ENCODE measurements at places on chromosomes 7 and 10.

DNA sequence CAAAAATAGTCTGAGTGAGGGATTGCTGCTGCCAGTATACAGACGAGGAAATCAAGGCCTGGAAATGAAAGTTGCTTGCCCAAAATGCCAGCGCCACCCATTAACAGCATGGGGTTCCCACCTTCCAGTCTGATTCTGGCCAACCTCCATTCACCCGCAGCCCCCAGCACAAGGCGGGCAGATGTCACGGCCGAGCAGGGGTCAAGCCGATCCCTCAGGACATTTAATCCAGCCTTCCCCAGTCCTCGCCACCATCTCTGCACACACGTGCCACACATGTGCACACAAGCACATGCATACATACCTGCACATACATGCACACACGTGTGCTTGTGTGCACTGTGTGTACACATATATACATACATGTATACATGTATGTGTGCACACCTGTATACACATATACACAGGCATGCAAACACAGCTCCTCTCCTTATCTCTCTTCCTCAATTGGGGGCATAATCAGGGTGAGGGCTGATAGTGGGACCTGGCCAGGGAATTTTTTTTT, 122.9 kb downstream of the GRID1 start:
- no peak for DNase-seq

- no peak for DNase-seq
Observed at GRCh38 chr7:128910569-128910945, at the start of gene KCP. Gene KCP, minus strand, starts transcription at chr7:128910709. Its CDS starts 33 bp downstream, at chr7:128910676.

DNA sequence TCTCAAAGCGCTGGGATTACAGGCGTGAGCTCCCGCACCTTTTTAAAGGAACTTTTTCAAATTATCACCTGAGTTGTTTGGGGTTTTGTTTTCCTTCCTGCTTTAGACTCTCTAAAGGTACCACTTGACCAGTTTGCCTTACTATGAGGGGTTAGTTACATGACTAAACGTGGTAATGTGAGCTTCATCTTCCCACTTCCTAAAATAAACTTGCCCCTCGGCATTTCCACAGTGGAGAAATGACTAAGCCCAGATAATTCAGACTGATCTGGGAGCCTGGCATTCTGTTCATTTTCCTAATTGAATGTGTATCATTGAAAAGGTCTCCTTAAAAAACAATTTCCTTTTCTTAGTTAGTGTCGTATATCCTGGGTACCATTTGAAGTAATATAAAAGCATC, 163.4 kb downstream of the PLXDC2 start:
- DNase-seq: no peak

DNA sequence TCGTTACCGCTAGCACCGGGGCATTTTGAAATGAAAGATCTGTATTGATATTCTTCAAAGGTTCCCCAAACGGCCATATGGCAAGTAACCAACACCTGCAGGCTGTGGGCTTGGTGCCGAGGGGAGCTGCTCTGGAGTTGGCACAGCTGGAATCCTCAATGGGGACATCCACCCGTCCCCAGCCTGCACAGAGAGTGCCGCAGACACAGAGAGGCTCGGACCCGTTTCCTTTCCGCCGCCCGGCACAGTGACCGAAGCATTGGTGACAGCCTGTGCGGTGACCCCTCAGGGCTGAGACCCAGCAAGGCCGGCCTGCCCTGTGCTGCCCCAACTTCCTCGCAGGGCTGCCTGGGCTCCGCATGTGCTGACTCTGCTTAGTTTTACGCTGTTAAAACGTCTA, 4.5 kb downstream of the CFAP46 start:
- no peak for DNase-seq

DNA sequence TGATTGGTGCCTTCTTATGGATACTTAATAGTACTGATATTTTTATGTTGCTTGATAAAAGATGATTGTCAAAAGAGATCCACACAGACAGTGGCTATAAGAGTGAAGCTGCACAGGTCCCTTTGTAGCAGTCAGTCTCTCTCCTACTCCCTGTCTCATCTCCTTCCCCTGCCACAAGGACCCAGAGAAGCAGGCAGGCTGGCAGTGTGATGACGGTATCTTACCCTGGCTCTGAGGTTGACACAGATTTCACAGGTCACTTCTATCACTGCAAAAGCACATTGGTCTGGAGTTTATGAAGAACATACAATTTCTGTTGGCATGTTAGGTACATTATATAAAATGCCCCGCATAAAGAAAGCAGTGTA, 64.4 kb upstream of the AHR start:
- DNase-seq: no peak

DNA sequence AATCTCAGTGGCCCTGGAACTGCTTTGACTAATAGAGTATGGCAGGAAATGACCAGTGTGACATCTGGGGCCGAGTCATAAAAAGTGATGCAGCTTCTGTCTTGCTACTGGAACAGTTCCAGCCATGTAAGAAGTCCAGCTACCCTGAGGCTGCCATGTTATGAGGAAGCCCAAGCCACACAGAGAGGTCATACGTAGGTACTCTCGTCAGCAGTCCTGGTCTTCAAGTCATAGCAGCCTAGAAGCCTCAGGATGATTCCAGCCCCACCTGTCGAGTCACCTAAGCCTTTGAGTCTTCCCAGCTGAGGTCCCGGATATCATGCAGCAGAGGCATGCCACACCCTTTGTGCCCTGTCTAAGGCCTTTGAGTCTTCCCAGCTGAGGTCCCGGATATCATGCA, 92.1 kb downstream of the PPP1R3C start:
- DNase-seq: no peak

- no peak for DNase-seq
Observed at GRCh38 chr7:42152329-42153205, 84.4 kb downstream of the GLI3 start.

- DNase-seq: no peak
Observed at GRCh38 chr7:126940723-126941307, 311.9 kb downstream of the GRM8 start.

- DNase-seq: no peak
Observed at GRCh38 chr10:82288461-82288881, 413.5 kb downstream of the NRG3 start.

DNA sequence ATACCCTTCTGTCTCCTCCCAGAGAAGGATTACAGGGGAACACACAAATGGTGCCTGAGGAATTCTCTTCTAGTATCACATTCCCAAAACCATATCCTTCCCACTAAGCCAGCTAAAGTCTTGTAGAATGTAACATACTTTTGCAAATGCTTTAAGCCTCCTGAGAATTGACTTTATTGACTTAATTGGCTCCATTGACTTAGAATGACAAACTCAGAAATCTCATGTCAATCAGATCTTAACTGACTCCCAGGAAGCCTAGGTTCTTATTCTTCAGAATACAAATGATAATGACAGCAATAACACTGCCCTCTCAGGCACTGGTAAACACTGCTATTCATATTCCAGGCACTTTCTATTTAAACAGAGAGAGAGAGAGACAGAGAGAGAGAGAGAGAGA, 356.9 kb upstream of the PRKCQ start:
- DNase-seq: no peak

DNA sequence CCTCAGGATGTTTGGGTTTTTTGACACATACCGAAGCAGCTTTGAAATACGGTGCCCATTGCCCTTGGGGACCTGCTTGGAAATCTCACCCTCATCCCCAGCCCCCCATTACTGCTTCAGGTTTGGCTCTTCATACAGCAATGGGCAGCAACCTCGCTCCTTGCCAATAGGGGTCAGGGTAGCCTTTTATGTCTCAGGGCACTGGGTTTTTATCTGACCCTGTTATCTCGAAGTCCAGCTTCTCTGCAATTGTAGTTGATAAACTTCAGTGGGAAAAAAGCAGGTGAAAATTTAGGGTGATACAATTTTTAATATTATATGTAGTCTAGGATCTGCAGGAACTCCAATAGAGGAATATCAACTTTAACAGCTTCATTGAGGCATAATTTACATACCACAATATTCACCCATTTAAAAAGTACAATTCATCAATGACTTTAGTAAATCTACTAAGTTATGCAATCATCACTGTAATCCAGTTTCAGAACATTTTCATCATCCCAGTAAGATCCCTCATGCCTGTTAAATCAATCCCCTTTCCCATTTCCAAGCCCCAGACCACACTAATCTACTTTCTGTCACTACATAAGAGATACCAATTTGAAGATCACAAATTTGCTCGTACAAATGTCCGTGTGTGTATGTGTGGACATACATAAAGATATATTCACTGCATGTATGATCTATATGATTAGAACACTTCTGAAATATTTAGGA, 386.2 kb downstream of the KCNMA1 start:
- DNase-seq: no peak

- DNase-seq: no peak
Observed at GRCh38 chr7:151060416-151061212, 1.2 kb downstream of the SLC4A2 start.

DNA sequence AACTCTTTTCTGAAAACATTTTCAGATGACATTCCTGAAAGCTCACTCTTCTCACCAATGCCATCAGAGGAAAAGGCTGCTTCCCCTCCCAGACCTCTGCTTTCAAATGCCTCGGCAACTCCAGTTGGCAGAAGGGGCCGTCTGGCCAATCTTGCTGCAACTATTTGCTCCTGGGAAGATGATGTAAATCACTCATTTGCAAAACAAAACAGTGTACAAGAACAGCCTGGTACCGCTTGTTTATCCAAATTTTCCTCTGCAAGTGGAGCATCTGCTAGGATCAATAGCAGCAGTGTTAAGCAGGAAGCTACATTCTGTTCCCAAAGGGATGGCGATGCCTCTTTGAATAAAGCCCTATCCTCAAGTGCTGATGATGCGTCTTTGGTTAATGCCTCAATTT, 16.5 kb downstream of the ANLN start:
- no peak for DNase-seq

DNA sequence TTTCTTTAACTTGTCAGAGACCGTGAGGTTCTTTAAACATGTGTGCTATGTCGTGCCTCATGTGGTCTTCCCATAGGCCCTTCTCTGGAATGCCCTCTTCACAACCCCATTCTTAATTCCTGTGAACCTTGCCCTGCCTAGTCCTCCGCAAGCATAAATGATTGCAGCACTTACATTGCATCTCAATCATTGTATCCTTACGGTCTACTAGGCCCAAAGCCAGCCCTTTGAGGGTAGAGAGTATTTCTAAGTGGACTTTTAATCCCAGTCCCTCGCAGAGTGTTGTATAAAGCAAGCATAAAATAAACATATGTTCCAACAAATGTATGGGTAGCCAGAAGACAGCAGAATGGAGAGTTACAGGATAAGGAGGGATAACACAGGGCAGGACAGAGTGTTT, 92.1 kb upstream of the FAM133B start:
- DNase-seq: no peak

DNA sequence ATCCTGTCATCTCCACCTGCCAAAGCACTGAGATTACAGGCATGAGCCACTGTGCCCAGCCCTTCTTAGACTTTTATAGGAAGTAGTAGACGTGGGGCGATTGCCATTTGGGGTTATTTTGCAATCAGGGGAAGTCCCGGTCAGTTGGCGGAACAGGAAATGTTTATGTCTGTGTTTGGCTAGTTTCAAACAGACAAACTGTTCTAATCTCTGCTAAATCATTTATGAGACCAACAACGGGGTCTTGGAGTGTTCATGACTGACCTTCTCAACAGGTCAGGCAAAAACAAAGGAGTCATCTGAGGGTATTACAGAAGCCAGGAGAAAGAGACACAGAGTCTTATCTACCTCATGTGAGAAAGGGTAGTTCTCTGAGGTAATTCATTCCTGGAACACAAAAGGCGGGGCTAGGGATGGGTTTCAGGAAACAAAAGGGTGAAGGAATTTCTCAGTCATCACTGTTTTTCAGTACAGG, 6.6 kb upstream of the TPK1 start:
- no peak for DNase-seq

- DNase-seq: no peak
Observed at GRCh38 chr7:100546129-100546925, 7.3 kb downstream of the AGFG2 start.

DNA sequence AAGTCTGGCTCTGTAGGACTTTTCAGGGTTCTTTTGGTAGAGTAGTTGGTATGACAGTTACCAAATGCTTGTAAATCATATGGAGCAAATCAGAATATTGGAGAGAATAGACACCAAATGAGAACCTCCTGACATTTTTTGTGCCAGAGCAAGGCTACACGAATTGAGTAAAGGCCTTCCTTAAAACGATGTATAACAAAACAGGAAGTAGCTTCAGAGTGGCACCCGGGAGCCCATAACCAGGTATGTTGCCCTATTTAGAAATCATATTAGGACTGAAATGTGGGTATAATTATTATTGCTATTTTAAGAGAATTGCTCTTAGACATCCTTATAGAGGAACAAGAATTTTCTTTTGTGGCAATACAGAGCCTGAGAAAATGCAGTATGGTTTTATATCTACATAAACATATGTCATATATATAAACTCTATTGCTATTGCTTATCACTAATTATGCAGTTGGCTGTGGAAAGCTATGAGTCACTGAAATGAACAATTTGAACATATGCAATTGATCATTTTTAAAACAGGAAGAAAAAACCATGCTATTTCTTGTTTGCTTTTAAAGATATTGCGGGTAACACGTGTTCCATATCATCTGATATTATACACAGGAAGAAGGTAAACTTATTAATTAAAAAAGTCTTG, 197.4 kb upstream of the MTPN start:
- DNase-seq: no peak

DNA sequence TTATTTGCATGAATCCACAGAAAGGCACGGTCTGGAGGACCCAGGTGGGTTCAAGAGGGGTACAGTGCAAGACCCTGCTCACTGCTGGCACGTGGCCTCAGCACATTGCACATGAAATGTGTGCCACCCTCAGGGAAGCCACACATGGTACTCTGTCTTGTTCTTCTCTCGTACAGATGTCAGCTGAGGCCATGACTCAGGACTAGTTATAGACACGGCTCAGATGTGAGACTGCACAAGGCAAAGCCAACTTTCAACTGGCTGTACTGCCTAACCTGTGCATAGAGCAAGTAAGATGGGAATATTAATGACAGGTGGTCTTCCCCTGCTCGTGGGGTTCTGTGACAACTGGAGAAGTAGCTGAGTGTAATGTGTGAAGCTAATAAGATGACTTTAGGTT, 249.4 kb upstream of the CTBP2 start:
- DNase-seq: no peak

DNA sequence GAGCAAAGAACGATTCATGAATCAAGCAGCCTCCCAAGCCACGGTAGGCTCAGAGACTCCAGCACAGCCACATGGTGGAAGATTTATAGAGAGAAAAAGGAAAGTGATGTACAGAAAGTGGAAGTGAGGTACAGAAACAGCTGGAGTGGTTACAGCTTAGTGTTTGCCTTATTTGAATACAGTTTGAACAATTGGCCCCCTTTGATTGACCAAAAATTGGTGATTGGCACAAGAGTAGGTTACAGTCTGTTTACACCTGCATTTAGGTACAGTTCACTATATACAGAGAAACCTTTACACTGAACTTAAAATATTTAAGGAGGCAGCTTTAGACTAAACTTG, 136.4 kb upstream of the ASAH2 start:
- no peak for DNase-seq
